Upper lobe of right lung (tissue), 1 donor: ENCODE measurements at places on chromosomes 7 and 10.

DNA sequence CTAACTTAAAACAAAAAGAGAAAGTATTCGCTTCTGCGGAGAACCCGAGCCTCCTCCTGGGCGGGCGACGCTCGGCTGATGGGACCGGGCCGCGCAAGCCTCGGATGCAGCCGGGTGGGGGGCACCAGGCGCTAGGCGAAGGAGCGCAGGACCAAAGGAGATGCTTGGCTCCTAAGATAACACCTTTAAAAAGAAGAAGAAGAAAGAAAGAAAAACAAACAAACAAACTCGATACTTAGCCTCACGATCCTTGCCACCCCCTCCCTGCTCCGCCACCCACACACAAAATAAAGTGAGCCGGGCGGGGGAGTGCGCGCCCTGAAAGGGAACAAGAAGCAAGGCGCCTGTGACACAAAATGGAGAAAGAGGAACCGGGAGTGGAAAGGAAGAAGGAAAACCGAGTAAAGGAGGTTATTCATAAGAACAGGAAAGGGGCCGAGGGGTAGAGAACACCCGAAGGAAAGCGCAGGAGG is 34.0 kb upstream of the EBLN1 start:
- H3K27ac ChIP-seq: peak overlapping the region; percentile 98
- DNase-seq: peak; percentile 86
- H3K4me1 ChIP-seq: no peaks in the 10 kb centered on the region
- H3K36me3 ChIP-seq: peaks cover 6% of the 10 kb centered on the region

- peak overlapping the region; percentile 62 for H3K4me3 ChIP-seq
- peak overlapping the region; percentile 87 for H3K27ac ChIP-seq
- no peaks in the 10 kb centered on the region for H3K4me1 ChIP-seq
- no peaks in the 10 kb centered on the region for H3K27me3 ChIP-seq
Observed at GRCh38 chr7:154928136-154929005, 74.6 kb downstream of the PAXIP1 start.

DNA sequence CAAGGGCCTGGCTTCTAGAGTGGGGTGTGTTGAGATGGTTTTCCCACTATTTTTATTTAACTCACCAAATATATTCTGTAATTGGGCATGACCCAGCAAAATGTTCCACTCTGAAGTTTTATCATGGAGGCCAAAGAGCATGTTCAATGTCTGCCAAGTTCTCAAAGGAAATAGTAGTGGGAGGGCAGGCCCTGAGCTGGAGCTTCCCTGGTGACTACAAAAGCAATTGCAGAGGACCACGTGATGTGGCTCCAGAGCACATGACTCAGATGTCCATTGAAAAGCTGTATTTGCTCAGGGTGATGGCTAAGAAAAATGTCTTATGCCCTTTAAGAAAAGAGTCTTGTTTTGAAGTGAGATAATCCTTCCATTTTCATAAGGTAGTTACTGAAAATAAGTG is 1024.8 kb downstream of the LRMDA start:
- no peaks in the 10 kb centered on the region for H3K36me3 ChIP-seq
- H3K27me3 ChIP-seq: no peaks in the 10 kb centered on the region
- no peak overlapping the region for H3K4me3 ChIP-seq
- no peak overlapping the region for H3K27ac ChIP-seq
- no peak for DNase-seq

DNA sequence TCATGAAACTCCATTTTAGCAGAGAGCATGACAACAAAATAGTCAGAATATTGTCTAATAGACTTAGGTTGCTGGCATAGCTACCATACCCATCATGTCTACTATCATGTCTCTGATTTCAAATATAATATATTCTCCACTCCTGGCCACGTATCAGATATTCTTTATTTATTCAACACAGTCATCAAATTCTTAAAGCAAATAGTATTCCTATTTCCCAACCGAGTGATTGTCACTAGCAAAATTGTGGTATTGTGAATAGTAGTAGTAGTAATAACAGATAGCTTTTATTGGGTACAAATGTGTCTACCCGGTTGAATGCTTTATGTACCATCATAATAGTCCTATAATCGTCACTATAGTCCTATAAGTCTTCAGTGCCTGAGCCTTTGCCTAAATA is 918.6 kb downstream of the KCNMA1 start:
- H3K36me3 ChIP-seq: no peaks in the 10 kb centered on the region
- no peak overlapping the region for H3K4me3 ChIP-seq
- no peak for DNase-seq
- no peaks in the 10 kb centered on the region for H3K4me1 ChIP-seq
- H3K27ac ChIP-seq: no peak overlapping the region
- H3K27me3 ChIP-seq: no peaks in the 10 kb centered on the region

- no peak for DNase-seq
- H3K27ac ChIP-seq: no peak overlapping the region
- H3K36me3 ChIP-seq: no peaks in the 10 kb centered on the region
- H3K4me3 ChIP-seq: no peak overlapping the region
- H3K4me1 ChIP-seq: no peaks in the 10 kb centered on the region
- no peaks in the 10 kb centered on the region for H3K27me3 ChIP-seq
Observed at GRCh38 chr7:26011039-26011696, 140.8 kb upstream of the NFE2L3 start.
